Activated naive CD4-positive, alpha-beta T cell (primary cell): ENCODE measurements at places on chromosomes 7 and 10.

DNA sequence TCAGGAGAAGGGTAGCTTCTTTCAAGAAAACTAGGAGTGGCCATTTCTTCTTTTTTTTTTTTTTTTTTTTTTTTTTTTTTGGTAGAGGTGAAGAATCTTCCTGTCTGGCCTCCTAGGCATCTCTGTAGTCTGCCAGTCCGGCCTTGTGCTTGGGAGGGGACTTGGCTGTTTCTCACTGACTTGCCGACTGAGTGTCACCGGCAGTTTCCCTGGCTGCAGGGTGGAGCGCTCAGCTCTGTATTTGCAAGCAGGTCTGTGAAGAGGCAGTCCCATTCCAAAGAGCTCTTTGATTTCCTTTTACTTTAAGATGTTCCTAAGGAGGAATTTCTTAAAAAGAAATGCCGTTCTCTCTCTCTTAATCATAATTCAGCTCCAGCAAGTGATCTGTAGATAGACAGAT, 212.6 kb downstream of the ADRA2A start:
- DNase-seq, result no peak

- no peak for DNase-seq
Observed at GRCh38 chr10:104903433-104903832, 262.3 kb downstream of the SORCS3 start.

- peak; percentile 15 for DNase-seq
Observed at GRCh38 chr7:38463277-38464225, 167.6 kb downstream of the AMPH start.

GRCh38 chr10:12829831-12830390, 171.6 kb downstream of the CCDC3 start:
- no peak for DNase-seq

- no peak for DNase-seq
Observed at GRCh38 chr7:140641524-140642195, 1.0 kb upstream of the DENND2A start.

DNA sequence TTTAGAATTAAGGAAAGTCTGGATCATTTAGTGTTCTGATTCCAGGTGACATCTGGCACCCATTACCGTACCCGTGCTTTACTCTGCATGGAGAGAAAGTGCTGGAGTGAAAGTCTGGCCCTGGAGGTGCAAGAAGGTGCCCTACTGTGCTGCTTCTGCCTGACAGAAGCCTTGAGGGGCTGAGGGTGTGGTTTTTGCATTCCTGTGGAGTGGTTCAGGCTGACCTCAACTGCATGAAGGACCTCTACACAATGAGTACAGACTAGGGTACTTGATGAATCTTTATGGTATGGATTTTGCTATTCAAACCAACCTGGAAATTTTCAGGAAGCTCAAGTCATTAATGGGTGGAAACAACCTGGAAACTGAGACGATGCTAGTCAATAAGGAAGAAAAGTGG, 45.1 kb upstream of the GSAP start:
- no peak for DNase-seq

DNA sequence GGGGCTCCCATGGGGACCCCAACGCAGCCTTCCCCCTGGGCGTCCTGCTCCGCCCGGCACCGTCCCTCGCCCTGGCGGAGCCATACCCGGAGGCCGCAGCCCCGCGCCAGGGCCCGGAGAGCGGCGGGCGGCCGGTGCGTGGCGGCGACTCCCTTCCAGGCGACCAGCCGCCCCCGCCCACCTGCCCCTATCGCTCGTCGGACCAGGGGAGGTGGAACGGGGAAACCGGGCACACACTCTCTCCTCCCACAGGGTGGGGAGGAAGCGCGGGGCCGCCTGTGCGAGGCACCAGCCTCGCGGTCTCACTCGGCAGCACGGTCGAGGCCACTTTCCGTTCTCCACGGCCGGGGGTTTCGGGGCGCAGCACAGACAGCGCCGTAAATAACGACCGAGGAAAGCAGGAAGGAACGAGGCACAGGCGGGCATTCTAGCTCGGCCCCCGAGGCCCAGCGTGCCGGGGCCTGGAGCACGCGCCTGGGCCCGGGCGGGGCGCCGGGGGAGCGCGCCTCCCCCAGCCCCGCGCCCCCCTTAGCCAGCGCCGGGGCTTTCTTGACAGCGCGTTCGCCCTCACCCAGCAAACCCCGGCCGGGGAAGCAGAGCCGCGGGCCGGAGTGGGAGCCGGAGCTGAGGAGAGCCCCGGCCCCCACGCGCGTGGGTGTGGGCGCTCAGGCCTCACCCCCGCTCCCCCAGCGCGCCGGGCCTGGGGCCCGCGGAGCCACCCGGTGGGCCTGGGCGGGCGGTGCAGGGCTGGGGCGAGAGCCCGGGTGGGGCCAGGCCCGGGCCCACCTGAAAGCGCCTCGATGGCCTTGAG, 936 bp downstream of the IGF2BP3 start:
- DNase-seq, result no peak

- no peak for DNase-seq
Observed at GRCh38 chr10:92062273-92062672, 138.7 kb downstream of the BTAF1 start.

GRCh38 chr7:22949221-22949620, 64.7 kb downstream of the HYCC1 start:
- no peak for DNase-seq

DNA sequence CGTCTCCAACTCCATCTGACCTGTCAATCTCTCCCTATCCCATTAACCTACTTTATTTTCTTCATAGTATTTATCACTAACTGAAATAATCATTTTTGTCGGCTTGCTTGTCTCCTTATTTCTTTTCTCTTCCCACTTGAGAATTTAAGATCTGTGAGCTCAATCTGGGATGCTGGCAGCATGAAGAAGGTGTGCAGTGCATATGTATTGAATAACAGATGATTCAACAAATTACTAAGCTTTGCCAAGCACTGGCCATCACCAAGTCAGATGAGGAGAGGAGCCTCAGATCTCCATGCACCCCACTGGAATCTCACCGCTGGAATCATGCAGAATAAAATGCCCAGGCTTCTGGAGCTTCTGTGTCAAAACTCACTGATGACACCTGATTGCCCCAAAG, 47.6 kb upstream of the PPP1R3C start:
- no peak for DNase-seq

DNA sequence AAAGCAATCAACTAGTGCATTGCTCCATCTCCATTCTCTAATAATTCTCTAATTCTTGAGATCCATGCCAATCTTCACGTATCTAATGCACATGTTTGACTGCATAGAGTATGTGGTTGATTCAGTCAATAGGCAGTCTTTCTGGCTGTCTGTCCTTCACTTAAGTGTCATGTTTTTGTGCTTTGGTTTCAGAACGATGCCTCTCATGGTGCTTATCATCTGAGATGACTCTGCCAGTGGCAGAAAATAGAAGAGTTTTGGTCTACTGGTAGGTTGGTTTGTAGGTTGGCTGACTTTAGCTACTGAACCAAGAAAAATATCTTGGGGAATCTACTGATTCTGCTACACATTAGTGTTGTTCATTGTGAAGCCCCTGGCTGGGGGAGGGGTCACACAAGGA, 364.2 kb downstream of the SFMBT2 start:
- DNase-seq, result no peak

- DNase-seq, result no peak
Observed at GRCh38 chr7:24419077-24419476, 135.1 kb downstream of the NPY start.

DNA sequence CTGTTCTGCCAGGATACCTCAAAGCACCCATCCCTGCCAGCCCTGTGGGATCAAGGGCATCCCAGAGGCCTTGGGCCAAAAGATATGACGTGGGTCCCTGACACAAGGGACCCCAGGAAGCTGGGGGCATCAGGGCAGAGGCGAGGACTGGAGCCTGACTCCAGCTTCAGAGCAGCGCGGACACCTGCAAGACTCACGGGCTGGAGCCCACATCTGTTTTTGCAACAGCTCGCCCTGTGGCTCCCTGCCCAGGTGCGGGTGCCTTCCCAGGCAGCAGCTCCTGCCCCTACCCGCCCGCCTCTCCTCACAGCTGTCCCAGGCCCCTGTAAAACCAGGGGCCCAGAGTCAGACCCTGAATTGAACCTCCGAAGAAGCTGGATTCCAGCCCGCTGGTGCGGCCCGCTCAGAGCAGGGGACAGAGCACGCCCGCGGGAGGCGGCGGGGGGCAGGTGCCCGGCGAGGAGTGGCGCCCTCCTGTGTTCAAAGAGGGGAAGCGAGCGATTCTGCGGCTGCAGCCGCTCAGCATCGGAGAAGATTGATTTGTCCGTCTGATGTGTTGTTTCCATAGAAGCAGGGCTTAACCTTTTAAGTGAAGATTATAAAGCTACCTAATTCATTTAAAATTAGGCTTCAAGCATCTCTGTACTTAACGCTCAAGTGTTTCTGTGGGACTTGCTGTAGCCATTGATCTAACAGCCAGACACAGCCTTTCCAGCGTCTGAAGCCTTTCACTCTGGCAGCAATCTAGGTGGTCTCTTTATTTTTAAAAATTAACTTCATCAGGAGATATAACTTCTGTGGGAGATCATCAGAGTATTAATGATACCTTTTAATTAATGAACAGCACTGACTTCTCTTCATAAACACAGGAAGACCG, 88.4 kb downstream of the BEND7 start:
- DNase-seq, result peak; percentile 43

- no peak for DNase-seq
Observed at GRCh38 chr7:117781707-117782106, 91.5 kb downstream of the CTTNBP2 start.

- DNase-seq, result no peak
Observed at GRCh38 chr10:11587722-11588259, 23.7 kb downstream of the USP6NL start.

DNA sequence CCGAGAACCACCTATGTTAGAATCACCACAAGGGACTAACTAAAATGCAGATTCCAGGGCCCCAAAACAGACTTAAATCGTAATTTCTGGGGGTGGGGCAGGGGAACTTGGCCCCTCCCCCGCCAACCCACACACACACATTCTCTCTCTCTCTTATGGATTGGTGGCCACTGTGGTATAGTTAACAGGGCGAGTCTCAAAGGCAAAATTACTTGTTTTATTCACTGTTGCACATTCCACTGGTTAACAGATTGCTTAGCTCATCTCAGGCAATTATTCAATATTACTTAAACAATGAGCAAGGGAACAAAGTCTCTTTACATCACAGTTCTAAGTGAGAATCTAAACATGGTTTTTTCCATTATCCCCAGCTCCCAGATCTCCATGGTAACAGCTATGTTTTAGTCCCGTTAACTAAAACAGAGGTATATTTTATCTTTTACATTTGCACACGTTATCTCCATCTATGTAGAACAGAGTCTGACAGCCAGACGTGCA, 38.5 kb downstream of the IGF2BP3 start:
- DNase-seq, result no peak

DNA sequence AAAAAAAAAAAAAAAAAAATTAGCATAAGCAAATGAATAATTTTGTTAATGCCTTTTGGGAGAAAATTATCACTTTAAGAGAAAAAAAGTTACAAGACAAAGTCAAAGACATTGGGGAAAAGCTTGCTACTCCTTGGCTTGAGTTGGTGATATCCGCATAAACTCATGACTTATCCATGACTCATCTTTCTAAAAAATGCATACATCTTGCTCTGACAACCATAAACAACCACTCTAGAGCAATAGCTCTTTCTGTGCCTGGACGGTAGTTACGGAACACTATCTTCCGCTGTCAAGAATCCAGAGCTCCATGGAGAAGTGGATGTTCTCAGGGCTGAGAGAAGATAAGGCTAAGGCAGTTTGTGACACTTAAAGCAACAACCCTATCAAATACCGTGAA, 281.1 kb upstream of the PFKP start:
- no peak for DNase-seq

GRCh38 chr10:72392571-72392970, 37.9 kb upstream of the DNAJB12 start:
- no peak for DNase-seq

DNA sequence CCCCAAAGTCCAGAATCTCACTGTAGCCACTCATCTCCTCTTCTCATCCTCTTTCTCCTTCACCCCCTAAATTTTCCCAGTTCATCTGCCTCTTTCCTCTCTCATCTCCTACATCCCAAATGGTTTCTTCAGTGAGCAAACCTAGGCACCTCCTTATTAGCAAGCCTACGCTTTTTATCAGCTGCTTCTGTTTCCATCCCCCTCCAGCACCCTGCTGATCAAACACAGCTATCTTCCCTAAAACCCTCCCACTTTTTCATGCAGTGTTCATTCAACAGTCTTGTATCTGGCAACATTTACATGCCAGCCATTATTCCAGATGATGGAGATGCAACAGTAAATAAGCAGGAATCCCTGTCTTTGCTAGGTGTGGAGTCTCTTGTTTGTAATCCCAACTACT, 3.3 kb upstream of the ABRAXAS2 start:
- DNase-seq, result no peak

DNA sequence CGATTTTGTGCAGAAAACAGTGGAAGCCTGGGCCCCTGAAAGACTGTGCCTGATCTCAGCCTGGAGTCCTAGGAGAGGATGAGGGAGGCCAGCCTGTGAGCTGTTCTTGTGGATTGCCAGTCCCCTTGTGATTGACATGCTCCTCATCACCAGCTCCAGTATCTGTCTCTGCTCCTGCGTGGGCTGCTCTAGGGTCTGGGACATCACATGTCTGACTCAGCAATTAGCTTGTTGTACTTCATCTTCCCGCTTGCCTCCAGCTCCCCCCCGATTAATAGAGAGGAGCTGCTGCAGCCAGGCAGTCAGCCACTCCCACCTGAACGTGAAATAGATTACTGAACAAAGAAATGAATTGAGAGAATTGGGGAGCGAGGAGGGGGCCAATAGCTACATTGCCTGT, 99.6 kb upstream of the TBX20 start:
- DNase-seq, result no peak

DNA sequence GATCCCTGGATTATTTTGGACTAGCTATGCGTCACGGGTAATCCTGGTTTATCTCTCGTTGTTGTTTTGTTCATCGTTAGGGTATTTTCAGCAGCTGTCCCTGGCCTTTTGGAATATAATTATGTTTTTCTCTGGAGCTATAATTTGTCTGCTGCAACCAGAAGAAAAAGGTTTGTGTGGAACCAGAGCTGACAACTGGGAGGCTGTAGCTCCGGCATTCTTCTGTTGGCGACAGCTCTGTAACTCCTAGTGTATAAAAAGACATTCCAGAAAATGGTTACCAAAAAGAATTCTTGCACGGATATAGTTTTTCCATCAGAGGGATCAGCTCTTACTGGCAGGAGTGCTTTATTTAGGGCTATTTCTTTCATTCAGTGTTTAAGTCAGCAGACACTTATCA, 130.9 kb upstream of the PRR15 start:
- no peak for DNase-seq

- no peak for DNase-seq
Observed at GRCh38 chr10:18699849-18700840, 40.9 kb downstream of the ARL5B start.

- DNase-seq, result no peak
Observed at GRCh38 chr7:42208572-42208971, 28.4 kb downstream of the GLI3 start.

- DNase-seq, result no peak
Observed at GRCh38 chr10:95788830-95789229, 32.9 kb downstream of the ENTPD1 start.

GRCh38 chr7:44348300-44348699, 22.9 kb upstream of the CAMK2B start:
- DNase-seq, result no peak

DNA sequence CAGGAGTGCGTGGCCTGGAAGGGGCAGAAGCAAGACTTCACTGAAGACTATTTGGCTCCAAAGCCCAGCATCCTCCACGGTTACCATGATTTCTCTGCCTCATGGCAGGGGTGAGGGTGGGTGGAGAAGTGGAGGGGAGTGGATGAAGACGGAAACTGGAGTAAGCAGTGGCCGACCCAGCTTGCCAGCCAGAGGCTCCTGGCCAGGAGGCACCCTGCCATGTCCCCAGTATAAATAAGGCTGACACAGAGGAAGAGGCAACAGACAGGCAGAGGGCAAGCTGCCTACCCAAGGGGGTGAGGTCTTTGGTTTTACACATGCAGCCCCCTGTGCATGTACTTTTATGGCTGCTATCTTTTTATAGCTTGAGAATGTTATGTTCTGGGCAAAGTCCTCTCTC, 102.6 kb upstream of the TBX20 start:
- no peak for DNase-seq
